ENCODE measurements at places on chromosomes 2 and 18.

DNA sequence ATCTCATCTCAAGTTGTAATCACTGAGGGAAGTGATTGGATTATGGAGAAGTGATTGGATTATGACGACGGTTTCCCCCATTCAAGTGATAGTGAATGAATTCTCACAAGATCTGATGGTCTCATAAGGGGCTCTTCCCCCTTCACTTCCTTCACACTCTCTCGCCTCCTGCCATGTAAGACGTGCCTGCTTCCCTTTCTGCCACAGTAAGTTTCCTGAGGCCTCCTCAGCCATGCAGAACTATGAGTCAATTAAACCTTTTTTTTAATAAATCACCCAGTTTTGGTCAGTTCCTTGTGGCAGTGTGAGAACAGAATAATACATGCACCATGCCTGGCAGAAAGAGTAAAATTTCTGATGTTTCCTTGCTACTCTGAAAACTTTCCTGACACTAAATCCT lies 36.6 kb downstream of the CEP68 start:
- DNase-seq: no peak

DNA sequence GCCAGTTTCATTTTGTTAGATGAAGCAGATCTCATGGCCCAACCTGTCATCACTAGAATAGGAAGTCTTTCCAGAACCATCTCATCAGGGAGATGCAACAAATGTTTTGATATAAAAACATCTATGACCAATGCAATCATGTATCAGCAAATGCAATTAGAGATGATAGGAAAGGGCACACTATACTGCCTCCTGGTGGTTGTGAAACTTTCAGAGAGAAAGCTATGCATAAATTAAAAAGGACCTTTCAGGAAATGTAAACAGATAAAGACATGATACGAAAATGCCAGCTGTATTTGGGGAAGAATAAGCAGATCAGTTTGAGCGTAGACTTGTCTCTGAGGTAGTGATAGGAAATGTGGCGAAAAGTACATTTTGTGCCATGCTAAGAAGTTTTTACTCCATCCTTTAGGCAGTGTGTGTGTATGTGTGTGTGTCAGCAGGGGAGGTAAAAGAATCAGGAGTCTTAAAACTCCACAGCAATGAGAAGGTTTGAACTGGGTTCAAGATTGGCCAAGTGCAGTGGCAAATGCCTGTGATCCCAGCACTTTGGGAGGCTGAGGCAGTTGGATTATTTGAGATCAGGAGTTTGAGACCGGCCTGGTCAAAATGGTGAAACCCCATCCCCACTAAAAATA lies 479.3 kb downstream of the CPS1 start:
- DNase-seq: no peak

- DNase-seq: no peak
Measured at GRCh38 chr2:127100251-127101047, 6.5 kb downstream of the BIN1 start.

DNA sequence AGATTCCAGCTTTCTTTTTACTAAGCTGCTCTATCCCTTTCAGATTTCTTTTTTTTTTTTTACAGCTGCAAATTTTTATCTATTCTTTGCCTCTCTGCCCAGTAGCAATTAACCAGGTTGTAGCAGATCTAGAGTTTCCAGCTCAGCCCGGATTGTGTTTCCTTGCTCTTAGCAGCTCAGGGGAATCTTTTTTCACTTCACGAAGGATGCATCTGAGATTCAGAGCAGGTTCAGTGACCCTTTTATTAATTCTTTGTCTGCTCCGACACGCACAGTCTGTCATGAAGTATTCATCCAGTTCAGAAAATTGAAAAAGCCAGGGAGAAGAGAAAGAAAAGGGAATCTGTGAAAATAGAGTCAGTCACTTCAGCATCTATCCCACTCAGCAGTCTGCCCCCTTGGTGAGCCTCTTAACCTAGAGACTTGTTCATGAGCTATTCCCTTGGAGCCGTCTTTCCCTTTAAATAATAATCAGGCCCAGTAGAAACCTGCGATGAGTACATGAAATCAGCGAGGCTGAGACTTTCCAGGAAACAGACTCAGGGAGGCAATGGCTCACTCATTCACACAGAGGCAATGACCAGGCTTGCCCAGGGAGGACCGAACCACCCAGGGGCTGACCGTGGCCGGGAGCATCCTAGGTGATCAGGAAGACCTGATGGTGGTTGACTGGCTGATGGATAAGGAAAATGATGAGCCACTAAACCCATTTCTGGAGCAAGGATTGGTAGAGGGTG lies 103.4 kb upstream of the ITGA6 start:
- no peak for DNase-seq

DNA sequence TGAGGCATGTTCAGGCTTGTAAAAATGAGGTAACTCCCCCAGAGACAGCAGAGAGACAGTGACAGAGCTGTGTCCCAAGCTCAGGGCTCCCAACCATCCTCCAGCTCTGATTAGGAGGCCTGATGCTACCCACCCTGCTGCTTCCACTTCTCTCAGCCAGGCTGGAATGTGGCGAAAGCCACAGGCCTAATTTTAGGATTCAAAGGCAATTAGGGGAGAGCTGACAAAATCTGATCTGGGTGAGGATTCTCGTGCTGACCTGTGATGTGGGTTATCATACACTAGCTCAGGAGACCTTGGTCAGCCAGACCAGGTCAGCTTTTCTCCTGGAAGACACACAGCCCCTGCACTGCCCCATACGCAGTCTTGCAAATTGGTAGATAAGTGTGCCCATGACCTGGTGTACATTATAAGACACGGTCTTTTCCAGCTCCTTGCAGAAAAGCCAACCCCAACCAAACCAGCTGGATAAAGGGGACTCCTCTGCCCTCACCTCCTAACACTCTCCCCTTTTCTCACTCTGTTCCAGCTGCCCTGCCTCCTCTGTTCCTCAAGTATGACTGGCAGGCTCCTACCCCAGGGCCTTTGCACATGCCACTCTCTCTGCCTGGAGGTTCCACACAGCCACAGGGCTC lies 225.9 kb downstream of the MGAT5 start:
- no peak for DNase-seq

DNA sequence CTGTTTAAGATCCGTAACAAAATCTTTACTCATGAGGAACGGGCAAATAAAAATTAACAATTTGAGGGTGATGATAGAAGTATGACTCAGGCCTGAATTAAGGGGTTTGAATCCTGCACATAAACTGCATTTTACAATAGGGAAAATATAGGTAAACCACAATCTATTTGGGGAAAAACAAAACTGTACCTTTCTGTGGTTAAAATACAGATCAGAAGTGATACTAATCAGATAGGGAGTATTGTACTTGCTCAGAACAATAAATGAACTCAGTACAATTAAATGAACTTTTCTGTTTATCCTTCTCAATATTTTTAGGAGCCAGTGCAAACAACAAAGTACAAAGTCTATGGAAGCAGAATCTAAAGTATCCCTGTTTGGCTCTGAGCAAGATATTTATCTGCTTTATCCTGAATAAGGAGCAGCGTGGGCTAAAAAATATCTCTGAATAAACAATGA lies 287.3 kb downstream of the ZNF385B start:
- no peak for DNase-seq

DNA sequence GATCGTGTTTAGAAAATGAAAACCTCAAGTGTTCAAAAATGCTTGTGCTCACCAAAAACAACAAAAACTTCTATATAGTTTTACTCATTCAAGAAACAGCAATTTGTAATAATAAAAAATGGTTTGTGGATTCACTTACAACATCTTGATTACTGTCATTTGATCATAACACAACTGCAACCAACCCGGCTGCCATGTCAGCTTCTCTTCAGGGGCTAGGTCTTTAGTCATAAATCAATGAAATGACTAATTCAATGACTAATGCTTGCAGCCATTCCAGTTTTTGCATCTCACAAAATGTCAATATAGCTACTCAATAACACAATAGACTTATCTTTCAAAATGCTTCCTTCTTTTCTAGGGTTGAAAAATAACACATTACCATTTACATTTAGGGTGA lies 128.0 kb downstream of the OLA1 start:
- peak; percentile 7 for DNase-seq

DNA sequence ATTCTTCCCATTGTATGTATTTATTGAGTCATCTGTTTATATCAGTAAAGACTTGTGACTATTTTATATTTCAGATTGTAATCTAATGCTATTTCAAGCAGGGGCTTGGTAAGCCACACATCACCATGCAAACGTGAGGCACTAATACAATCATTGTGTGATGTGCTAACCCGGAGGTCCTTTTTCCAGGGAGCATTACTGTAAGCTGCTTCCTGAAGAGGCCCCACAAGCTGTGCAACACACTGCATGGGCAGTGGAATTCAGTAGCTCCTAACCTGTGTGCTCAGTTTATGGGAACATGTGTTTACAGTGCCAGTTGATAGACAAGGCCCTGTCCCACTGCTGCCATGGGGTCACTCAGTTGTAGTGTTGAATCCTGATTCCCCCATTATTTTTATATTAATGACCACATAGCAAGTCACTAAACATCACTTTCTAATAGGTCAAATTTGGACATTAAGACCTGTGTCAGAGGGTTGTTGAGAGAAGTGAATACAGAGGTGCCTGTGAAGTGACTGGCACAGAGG lies 162.9 kb downstream of the FHOD3 start:
- DNase-seq: no peak

DNA sequence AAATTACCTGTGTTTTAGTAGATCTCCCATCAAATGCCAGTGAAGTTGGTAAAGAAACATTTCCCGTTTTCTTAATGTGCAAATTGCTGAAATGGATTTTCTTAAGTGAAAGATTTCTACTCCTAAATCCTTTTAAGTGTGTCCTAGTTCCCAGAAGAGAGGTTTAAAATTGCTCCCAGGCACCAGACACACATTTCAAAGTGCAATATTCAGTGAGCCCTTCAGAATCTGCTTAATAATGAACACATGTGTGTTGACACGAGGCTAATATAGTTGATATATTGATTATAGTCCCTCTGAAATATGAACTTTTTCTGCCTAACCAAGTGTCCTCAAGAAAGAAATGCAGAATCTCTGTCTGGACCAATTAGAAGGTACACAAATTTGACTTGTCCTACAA lies 861.7 kb upstream of the CNTNAP5 start:
- no peak for DNase-seq

GRCh38 chr18:37362158-37362890 lies 203.3 kb downstream of the CELF4 start:
- no peak for DNase-seq

- DNase-seq: no peak
Measured at GRCh38 chr2:8332646-8333045, 349.2 kb upstream of the ID2 start.

GRCh38 chr2:100275200-100275589 lies 47.1 kb downstream of the LONRF2 start:
- no peak for DNase-seq

DNA sequence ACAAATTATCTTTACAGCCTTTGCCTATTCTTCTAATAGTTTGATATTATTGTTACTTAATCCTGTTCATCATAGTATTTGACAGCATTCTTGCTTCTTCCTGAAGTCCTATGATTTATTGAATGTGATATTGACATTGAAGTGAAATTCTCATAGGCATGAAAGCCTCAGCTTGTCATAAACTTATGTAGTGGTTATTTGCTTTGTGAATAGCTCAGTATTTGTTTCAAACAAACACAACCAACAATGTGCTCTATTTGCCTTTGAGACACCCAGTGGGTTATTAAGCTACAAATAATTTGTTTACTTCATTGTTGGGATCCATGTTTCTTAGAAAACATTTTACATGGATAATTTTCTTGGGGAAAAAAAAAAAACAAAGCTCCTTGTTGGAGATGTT lies 57.2 kb downstream of the TTC39C start:
- no peak for DNase-seq

DNA sequence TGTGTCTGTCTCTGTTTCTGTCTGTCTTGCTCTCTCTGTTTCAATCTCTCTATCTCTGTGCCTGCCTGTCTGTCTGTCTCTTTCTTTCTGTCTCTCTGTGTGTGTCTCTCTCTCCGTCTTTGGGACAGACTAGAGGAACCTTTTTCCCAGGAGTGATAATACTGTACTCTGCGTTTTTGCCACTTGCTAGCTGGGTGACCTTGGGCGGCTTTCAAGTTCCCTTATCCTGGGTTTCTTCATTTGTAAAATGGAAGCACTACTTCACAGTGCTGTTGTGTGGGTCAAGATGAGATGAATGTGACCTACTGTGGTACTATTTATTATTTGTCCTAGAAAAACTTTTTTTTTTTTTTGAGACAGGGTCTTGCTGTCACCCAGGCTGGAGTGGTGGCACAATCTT lies 42.4 kb downstream of the HPCAL1 start:
- DNase-seq: no peak

DNA sequence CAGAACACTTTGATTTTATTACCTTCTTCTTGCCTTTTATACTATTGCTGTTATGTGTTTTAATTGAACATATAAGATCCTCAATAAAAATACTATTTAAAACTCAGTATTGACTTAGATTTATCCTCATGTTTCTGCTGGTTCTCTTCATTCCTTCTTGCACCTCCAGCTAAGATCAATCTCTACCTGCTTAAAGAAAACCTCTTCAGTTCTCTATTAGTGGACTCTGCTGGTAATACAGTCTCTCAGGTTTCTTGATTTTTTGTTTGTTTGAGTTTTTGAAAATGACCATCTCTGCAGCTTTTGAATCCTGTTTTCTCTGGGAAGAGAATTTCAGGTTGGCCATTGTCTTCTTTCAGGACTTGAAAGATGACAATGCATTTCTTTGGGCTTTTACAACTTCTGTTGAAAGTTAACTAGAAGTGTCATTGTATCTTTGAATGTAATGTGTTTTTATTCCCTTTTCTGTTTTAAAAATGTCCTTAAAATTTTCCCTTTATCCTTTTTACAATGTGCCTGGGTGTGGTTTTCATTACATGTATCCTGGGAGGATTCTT lies 29.8 kb upstream of the TMEM131 start:
- DNase-seq: no peak

GRCh38 chr2:230658877-230659652 lies 53.6 kb upstream of the CAB39 start:
- DNase-seq: peak; percentile 63

- no peak for DNase-seq
Measured at GRCh38 chr2:56337342-56337741, 153.6 kb downstream of the CCDC85A start.

GRCh38 chr2:211416373-211416772 lies 860.0 kb downstream of the CPS1 start:
- DNase-seq: no peak

DNA sequence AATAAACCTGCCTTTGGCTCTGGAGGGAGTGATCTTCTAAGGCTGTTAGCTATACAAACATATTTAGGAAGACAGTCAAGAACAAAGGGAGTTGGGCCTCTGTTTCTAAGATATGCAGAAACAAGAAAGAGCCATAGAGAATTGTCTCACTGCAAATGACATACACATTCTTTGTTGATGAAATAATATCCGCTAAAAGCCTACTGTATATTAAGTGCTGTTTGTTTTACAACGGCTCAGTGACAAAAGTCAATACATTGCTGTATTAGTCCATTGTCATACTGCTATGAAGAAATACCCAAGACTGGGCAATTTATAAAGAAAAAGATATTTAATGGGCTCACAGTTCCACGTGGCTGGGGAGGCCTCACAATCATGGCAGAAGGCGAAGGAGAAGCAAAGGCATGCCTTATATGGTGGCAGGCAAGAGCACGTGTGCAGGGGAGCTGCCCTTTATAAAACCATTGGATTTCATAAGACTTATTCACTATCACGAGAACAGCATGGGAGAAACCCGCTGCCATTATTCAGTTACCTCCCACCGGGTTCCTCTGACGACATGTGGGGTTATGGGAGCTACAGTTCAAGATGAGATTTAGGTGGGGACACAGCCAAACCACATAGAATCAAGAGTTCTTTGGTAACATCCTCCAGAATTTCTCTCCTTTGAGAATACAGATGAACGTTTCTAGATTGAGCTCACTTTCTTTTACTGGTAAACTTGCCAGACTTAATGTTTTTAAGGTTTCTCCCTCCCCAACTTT lies 157.8 kb downstream of the PIK3C3 start:
- DNase-seq: no peak
